ENCODE measurements at places on chromosomes 11 and 22. TPM values are rescaled to one million over a fixed set of nuclear protein-coding genes. Genes with fewer than 3 reads are reported as not detected.

DNA sequence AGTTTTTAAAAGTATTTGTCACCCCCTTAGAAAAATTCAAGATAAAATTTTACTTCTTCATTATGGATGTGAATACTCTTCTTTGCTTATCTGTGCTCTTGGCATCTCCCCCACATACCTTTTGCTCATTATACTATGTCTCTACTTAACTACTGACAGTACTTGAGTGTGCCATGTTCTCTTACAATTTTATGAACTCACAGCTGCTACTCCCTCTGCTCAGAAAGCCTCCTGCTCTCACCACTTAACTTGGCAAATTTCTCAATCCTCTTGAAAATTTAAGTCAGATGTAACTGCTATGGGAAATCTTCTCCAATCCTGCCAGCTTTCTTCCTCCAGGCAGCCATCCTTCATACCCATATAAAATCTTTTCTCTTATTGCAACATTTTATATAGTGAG lies 163.4 kb downstream of the CNTN5 start:
- DNase-seq: no peak

DNA sequence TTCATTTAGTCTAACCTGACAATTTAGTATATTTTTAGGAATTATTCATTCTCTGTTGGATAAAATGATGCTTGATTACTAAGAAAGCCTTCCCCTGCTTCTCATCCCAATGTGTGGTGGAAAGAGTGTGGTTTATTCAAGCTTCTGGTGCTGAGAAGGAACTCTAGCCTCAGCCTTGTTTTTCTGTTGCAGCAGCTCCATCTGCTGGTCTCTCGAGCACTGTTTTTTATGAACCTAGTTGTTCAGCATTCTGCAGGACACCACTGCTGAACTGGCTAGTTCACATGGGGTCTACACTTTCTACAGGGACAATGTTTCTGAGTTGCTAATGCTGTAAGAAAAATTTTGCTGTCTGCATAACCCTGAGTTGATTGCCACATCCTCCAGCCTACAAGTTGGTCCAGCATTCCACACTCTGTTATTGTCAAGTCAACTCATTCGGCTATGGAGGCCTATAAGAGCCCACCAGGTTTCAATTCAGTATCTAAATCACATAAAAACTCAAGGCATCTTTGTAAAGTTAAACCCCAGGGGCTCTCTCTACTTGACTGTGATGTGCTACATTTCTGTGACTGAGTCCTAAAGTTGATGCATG lies 14.3 kb downstream of the OR2AG2 start:
- DNase-seq: no peak

- no peak for DNase-seq
These were observed 32.5 kb upstream of the NUCB2 start for GRCh38 chr11:17244046-17244445.

GRCh38 chr22:38423512-38424503 lies 31.2 kb downstream of the KCNJ4 start:
- DNase-seq: no peak

GRCh38 chr22:17217179-17217578 lies 2.1 kb downstream of the ADA2 start:
- no peak for DNase-seq

GRCh38 chr11:119423509-119424254 lies 710 bp upstream of the THY1 start:
- DNase-seq: no peak

DNA sequence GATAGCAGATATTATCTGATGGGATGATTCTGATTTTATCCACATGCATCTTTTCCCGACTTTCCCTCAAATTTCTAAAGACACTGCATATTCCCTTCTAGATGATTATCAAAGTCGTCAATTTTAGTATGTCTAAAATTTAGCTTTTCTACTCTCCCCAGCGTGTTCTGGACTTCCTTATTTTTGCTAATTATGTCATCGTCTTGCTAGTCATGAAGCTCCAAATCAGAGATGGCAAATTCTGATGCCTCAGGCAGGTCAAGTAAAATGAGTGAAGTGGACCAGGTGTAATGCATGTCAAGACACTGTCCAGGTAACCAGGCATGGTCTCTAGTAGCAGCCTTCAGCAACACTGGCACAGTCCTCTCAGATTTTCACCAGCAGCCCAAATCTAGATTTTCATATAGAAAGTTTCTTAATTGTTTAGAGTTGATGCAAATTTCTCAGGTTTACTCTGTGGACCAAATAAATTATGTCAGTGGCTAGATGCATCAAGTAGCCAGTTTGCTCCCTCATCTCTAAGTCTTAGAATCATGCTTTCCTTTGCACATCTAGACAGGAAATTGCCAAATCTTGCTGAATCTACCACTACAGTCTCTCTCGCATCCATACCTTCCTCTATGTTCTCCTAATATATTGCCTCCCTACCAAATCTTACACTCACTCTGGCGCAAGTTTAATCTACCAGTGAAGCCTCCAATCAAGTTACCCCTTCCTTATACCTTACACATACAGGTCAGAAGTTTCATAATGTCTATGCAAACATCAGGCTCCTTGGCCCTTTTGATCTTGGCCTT lies 10.6 kb downstream of the HSD17B12 start:
- DNase-seq: no peak

DNA sequence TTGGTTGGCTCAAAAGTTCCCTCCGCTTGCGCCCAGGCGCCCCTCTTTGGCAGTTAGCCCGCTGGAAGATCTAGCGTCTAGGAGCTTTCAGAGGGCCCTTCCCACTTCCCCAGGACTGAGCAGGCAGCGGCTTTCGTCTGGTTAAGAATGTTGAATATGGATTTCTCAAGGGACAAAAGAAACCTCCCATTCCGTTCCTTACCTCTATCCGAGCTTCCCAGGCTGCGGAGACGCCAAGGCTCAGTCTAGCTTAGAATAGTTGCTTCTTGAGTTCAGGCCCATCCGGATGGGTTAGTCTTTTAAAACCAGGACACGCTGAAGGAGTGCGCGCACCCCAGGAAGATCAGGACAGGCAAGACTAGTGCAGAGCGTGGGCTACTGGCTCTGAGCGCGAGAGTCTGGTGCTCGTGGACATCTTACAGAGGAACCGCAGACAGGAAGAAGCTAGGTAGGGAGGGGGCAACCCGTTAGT lies 1.6 kb downstream of the NELL1 start:
- DNase-seq: no peak

GRCh38 chr11:57778318-57779037 lies 16.9 kb downstream of the CTNND1 start:
- DNase-seq: peak; percentile 93

DNA sequence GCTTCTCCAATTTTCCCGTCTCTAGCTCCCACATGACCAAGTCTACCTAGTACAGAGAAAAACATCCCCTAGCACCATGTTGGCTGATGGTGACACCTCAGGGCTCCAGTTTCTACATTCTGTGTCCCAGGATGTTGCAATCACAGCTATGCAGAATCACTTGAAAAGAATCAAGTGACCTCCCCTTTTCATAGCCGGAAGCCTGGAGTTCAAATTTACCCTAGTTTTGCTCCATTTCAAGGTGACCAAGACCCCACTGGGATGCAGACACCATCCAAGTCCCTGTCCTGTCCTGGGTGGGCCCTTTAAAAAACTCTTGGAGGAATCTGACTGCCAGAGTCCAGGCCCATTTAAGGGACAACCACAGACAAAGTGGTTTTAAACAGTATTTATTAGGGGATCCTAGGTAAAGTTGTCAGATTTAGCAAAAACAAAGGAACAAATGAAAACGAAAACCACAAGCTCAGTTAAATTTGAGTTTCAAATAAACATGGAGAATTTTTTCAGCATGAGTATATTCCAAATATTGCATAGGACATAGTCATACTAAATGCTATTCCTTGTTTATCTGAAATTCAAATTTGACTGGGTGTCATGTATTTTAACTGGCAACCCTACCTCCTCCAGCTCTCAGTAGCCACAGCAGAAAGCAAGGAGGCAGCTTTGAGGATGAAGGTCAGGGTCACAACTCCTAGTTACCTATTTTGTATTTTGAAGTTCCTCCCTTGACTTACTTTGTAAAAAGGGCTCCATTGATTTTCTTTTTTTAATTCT lies 52.4 kb downstream of the MIAT start:
- DNase-seq: no peak

GRCh38 chr22:17234144-17234623 lies 14.9 kb upstream of the ADA2 start:
- no peak for DNase-seq

GRCh38 chr11:73365352-73366264 lies 10.6 kb upstream of the RELT start:
- no peak for DNase-seq

DNA sequence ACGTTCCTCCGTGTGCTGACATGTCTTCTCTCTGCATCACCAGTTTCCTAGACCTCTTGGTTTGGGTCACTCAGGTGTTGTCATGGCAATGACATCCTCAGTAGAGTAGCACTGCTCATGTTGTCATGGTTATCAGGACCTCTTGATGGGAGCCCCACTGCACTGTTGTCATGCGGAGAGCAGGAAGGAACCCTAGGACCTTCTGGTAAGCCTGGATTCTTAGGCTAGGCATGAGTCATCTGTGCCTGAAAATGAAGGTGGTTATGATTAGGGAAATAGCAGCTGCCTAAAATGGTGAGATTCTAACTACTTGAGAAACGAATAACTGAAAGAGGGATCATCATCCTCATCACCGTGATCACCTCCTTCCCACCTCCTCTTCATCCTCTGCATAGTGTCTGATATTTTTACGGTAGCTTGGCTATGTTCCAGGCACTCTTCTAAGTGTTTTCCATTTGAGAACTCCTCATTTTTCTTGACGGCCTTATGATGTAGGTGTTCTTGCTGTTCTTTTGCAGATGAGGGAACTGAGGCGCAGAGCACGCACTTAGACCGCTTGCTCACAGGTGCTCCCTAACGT lies 858.4 kb downstream of the NTM start:
- DNase-seq: no peak

DNA sequence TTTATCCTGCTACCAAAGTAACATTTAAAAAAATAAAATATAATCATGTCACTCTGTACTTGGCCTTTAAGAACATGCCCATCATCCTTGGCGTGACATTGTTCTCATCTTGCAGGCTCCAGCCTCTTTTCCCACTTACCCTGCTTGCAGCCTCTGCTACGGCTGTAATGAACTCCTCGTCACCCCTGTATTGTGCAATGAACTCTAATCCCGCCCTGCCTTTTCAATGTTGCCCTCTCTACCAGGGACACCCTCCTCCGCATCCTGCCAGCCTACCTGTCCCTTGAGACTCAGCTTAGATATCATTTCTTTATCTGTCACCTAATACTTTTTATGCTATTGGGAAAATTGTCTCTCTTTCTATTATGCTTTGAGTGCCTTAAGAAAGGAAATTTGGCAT lies 12.6 kb upstream of the MMP20 start:
- DNase-seq: no peak

- DNase-seq: no peak
These were observed 696.3 kb downstream of the DLG2 start for GRCh38 chr11:84930863-84931262.

DNA sequence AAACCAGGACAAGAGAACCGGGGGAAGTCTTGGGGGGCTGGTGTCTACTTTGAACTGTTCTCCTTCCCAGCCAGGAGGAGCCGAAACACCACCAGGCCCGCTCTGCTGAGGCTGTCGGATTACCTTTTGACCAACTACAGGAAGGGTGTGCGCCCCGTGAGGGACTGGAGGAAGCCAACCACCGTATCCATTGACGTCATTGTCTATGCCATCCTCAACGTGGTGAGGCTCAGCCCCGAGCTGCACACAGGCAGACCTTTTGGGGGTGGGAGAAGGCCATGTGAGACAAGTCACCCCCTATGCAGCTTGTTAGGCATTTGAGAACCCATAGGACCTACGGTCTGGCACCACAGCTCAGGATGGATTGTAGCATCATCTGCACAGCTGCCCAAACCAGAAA lies 2.8 kb downstream of the HTR3A start:
- DNase-seq: no peak

DNA sequence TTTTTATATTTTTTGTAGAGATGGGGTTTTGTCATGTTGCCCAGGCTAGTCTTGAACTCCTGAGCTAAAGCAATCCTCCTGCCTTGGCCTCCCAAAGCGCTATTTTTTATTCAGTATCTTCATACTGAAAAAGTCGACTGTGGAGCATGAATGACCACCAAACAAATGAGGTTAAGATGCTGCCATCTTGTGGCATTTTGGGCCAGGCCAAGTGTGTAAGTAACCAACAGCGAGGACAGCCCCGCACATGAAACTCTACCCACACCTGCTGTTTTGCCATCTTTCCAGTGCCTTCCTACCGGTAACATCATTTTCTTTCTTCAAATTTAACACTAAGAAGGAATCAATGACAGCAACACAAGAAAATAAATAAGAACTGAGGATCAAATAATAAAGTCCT lies 32.2 kb upstream of the AQP11 start:
- no peak for DNase-seq

DNA sequence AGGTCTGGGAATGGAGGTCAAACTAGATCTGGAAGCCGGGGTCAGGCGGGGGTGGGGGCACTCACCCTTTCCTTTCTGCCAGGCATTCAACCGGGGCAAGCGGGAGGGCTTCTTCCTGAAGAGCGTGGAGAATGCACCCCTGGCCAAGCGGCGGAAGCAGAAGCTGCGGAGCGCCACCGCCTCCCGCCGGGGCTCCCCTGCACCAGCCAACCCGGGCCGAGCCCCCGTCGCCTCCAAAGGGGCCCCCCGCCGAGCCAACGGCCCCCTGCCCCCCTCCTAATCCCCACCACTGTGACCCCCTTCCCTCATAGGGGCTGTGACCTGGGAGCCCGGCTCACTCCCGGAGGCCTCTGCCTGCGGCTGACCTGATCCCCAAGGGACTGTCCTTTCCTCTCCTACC lies 12.2 kb downstream of the RPS6KA4 start:
- no peak for DNase-seq

DNA sequence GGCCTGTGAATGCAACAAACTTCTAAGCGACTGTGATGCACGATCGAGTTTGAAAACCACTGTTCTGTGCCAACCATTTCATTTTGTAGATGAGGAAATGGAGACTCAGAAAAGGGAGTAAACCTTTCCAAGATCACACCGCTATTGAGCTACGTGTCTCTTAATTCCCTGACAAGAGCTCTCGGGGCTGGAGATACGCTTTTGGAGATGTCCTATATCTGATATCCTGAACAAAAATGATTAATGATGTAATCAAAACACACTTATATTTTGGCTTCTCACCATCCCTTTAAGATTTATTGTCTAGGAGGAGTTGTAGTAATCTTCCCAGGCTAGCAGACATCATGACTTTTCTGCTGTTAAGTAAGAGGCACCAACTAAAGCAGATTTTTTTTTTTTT lies 1.7 kb upstream of the PARVA start:
- DNase-seq: no peak

- no peak for DNase-seq
These were observed 6.0 kb downstream of the PKNOX2 start for GRCh38 chr11:125170510-125171031.

The FGF19 gene
- not detected for total RNA-seq

The B3GAT3 gene
- total RNA-seq: 26.6 TPM

The STX3 gene
- 13.5 TPM for total RNA-seq

The FIBIN gene
- 24.5 TPM for total RNA-seq

The SMTNL1 gene
- not detected for total RNA-seq

The CHRM1 gene
- total RNA-seq: not detected

The ANO9 gene
- total RNA-seq: 0.57 TPM

The RAC2 gene
- total RNA-seq: 17.5 TPM

Measured in posterior vena cava (tissue), 2 donors.